T-helper 1 cell (primary cell): ENCODE measurements at places on chromosomes 12 and 14.

GRCh38 chr12:128903236-128903635 lies 50.0 kb downstream of the GLT1D1 start:
- no peak for DNase-seq

- DNase-seq: no peak
Observed at GRCh38 chr12:90193500-90193899, 484.9 kb upstream of the ATP2B1 start.

DNA sequence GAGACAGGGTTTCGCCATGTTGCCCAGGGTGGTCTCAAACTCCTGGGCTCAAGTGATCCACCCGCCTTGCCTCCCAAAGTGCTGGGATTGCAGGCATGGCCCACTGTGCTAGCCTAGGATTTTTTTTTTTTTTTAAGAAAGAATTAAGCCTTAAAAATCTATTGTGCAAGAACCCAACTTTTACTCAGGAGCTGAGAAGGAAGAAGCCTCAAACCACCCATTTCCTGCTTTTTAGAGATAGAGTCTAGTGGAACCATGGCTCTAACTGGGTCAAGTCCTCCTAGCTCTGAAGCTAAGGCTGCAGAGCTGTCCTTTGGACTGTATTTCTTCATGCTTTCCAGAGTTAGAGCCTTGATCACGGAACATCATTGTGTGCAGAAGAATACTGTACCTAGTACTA lies 1.3 kb upstream of the TSFM start:
- no peak for DNase-seq

- no peak for DNase-seq
Observed at GRCh38 chr12:80710727-80711449, 3.5 kb downstream of the MYF6 start.

DNA sequence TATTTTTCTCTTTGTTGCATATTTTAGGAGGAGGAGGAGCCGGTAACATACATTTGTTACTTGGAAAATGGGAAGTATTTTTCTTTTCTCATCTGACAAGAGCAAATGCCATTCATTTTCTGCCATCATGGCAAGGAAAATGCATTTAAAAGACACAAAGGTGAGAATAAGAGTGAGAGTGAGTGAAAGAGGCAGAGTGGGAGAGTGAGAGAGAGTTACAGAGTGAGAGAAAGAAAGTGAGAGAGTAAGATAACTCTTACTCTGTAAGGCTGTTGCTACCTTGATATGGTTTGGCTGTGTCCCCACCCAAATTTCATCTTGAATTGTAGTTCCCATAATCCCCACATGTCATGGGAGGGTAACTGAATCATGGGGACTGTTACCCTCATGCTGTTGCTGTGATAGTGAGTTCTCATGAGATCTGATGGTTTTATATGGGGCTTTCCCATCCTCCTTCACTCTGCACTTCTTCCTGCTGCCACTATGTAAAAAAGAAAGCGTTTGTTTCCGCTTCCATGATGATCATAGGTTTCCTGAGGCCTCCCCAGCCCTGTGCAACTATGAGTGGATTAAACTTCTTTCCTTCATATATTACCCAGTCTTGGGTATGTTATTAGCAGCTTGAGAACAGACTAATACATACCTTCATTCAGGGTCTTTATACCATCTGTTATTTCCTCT lies 64.2 kb downstream of the ASCL1 start:
- DNase-seq: no peak

DNA sequence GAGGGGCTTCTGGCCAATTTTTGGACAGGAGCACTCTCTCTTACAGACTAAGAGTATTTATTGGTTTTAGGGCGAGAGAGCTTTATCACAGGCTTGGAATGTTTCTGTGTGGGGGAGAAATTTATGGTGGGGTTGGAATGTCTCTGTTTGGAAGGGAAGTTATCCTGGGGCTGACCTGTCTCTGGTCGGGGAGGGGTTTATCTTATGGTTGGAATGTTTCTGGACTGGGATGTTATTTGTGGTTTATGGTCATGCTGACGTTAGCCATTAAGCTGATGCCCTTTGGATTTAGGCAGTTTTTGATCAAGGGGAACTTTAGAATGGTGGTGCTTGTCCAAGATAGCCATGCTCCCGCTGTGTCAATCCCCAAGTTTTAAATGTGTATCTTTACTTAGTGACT lies 614.8 kb downstream of the DIO2 start:
- DNase-seq: no peak

DNA sequence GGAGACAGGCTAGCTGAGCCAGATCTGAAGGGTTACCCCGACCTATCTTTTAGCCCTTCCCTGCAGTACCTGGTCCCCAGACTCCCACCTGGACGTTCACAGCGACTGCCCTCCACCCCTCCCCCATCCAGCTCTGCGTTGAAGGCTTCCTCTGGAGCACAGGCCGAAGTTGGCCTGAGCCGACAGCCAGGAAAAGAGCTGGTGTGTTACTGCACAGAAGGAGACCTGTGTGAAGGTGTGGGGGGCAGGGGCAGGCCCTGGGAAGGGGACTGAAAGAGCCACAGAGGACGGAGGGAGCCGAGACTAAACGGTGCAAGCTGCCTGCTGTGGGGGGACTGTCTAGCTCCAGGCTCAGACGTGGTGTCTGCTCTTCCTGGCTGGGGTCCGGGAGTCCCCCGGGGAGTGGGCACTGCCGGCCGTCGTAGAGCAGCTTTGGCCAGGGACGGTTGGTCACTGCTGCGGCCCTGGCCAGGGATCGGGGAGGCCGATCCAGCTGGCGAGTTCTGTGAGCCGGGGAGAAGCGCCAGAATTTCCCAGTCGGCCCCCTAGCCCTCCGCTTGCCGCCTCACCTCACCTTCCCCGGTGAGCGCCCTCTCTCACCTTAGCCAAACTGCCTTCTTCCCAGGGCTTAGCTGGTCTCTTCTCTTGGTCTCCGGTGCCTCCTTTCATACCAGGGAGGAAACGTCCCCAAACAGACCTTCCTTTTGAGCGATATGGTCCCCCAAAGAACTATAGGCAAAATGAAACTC lies 899 bp upstream of the COL2A1 start:
- no peak for DNase-seq
